ENCODE measurements at places on chromosomes 4 and X. TPM values are rescaled to one million over a fixed set of nuclear protein-coding genes. Genes with fewer than 3 reads are reported as not detected.
A peak's percentile ranks its signal among the peaks of the same experiment; 100 is the strongest.

The CNKSR2 gene
- 3.7 TPM for total RNA-seq

DNA sequence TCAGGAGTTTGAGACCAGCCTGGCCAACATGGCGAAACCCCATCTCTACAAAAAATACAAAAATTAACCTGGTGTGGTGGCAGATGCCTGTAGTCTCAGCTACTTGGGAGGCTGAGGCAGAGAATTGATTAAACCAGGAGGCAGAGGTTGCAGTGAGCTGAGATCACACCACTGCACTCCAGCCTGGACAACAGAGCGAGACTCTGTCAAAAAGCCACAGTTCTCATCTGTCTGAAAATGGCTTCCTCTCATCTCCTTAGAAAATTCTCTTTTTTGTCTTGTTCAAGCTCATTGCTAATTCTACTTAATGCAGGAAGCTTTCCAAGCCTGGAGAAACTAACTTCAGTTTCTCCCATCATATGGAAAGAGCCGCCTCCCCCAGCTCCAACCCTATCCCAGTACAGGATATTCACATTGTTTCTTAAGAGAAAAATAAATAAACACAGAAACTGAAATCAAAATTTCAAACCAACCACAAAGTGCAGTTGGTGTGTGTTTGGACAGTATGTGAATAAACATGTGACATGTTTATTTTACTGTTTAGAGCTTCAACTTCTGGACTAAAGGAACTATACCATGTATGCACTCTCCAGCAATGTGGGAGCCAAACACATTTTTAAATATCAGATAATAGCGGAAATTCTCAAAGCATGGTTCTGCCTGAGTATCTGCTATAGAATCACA, 55.0 kb upstream of the GAB1 start:
- no peak overlapping the region for H3K27ac ChIP-seq
- H3K36me3 ChIP-seq: no peaks in the 10 kb centered on the region
- no peaks in the 10 kb centered on the region for H3K4me1 ChIP-seq
- H3K4me3 ChIP-seq: no peak overlapping the region
- H3K27me3 ChIP-seq: no peaks in the 10 kb centered on the region

DNA sequence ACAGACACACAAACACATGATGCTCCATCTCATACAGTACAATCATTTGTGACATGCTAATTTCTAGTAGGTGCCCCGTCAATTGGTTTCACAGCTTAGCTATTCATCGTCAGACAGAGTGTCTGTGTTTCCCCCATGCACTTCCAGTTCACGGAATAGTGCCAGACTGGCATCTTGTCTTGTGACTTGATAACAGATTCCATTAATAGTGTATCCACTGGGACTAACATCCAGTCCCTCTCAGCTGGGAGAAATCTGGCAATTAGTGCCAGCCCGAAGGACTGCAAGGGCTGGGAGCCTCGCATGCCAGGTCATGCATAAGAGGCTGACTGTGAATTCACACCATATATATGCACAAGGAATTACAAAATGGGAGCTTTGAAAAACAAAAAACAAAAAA, 20.2 kb upstream of the GATB start:
- H3K4me3 ChIP-seq: no peak overlapping the region
- H3K27ac ChIP-seq: no peak overlapping the region
- H3K4me1 ChIP-seq: no peaks in the 10 kb centered on the region
- no peaks in the 10 kb centered on the region for H3K27me3 ChIP-seq

The DOCK11 gene
- 4.0 TPM for total RNA-seq

The GSX2 gene
- not detected for total RNA-seq

The HTN1 gene
- total RNA-seq: not detected

- no peak overlapping the region for H3K27ac ChIP-seq
- H3K27me3 ChIP-seq: no peaks in the 10 kb centered on the region
- H3K4me1 ChIP-seq: no peaks in the 10 kb centered on the region
- DNase-seq: no peak
Measured at GRCh38 chr4:182711211-182711610, 206.0 kb downstream of the DCTD start.

DNA sequence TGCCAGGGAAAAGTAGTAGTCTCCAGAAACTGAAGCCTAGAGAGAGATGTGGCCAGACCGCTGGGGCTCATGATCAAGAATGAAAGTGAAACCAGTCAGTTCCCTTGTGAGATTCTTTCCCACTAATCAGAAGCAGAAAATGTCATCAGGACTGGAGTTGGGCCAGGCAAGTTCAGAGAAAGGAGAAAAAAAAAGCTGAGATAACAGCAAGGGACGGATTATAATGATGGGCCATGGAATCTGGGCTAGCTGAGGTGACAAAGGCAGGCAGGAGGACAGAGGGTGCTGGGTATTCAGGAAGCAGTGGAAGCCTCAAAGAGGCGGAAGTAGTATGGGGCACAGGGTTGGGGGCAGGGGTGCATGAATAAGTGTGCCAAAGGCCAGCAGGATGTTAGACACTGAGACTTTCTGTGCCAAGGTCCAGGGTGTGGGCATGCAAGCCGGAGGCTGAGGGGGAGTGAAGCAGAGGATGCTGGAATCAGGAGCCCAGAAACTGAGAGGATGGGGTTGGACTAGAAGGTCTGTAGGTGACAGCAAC, 2.5 kb downstream of the CXorf38 start:
- DNase-seq: peak; percentile 33
- no peaks in the 10 kb centered on the region for H3K27me3 ChIP-seq
- H3K27ac ChIP-seq: peak overlapping the region; percentile 61
- no peak overlapping the region for H3K4me3 ChIP-seq

DNA sequence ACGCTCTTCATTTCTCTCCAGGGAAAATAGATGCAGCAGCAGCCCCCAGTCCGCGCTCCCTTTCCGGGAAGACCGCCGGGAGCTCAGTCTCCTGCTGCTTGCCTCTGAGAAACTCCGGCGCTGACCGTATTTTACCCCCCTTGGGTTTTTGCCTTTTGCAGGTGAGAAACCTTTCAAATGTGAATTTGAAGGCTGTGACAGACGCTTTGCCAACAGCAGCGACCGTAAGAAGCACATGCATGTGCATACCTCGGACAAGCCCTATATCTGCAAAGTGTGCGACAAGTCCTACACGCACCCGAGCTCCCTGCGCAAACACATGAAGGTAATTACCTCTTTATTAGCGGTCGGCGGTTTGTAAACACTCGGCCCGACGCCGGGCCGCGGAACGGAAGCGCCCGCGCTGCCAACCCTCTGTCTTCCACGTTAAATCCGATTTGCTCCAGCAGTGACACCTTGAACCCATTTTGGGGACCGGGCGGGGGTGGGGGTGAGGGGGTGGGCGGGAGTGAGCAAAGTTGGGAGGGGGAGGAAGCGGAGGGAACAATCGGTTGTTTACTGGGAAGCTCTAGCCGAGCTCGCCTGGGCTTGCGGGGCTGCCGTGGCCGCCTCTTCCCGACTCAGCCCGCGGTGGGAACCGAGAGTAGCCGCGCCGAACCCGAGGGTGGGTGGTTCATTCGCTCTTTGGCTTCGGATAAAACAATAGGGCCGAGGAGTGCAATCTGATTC, 3.0 kb downstream of the ZIC3 start:
- no peaks in the 10 kb centered on the region for H3K4me1 ChIP-seq
- DNase-seq: no peak
- no peak overlapping the region for H3K27ac ChIP-seq
- peaks cover 19% of the 10 kb centered on the region for H3K27me3 ChIP-seq
- no peaks in the 10 kb centered on the region for H3K36me3 ChIP-seq

DNA sequence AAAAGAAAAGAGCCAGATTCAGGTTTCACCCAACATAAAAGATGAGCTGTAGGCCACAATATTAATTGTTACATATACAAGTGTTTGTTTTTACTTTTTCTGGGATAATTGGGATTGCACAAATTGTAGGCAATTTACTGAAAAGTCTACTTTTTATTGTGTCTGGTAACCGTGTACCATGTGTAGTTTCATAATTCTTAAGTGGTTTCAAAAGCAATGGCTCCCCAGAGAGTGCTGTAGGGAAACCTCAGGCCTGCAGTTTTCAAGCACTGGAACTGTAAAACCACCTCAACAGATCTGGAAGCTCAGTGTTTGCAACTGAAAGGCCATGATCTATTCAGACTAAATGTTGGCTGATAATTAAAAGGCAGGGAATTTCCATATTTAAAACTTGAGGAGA, 53.9 kb upstream of the MMAA start:
- no peak overlapping the region for H3K4me3 ChIP-seq
- no peaks in the 10 kb centered on the region for H3K4me1 ChIP-seq
- H3K27me3 ChIP-seq: no peaks in the 10 kb centered on the region
- H3K36me3 ChIP-seq: no peaks in the 10 kb centered on the region
- no peak for DNase-seq

- no peak overlapping the region for H3K27ac ChIP-seq
- H3K4me3 ChIP-seq: no peak overlapping the region
- no peaks in the 10 kb centered on the region for H3K36me3 ChIP-seq
Measured at GRCh38 chrX:52082578-52082977, 13.6 kb upstream of the MAGED4B start.

GRCh38 chr4:109238746-109239145, 63.7 kb downstream of the COL25A1 start:
- DNase-seq: no peak
- no peak overlapping the region for H3K27ac ChIP-seq
- H3K27me3 ChIP-seq: no peaks in the 10 kb centered on the region
- H3K4me1 ChIP-seq: no peaks in the 10 kb centered on the region

GRCh38 chrX:51802917-51803688, 59.9 kb downstream of the GSPT2 start:
- no peaks in the 10 kb centered on the region for H3K27me3 ChIP-seq
- peak overlapping the region; percentile 64 for H3K27ac ChIP-seq
- H3K4me1 ChIP-seq: peaks cover 4% of the 10 kb centered on the region
- no peaks in the 10 kb centered on the region for H3K36me3 ChIP-seq

GRCh38 chr4:159722918-159723317, 620.0 kb downstream of the RAPGEF2 start:
- no peaks in the 10 kb centered on the region for H3K4me1 ChIP-seq
- no peak overlapping the region for H3K27ac ChIP-seq
- DNase-seq: no peak

- no peak overlapping the region for H3K27ac ChIP-seq
- no peaks in the 10 kb centered on the region for H3K4me1 ChIP-seq
- no peak overlapping the region for H3K4me3 ChIP-seq
- no peaks in the 10 kb centered on the region for H3K36me3 ChIP-seq
- no peaks in the 10 kb centered on the region for H3K27me3 ChIP-seq
Measured at GRCh38 chr4:118865091-118865708, 23.5 kb upstream of the SYNPO2 start.

Data from pancreas (tissue), 10 donors.